ENCODE measurements at places on chromosomes 11 and 22. TPM values are rescaled to one million over a fixed set of nuclear protein-coding genes. Genes with fewer than 3 reads are reported as not detected.

Gene KRTAP5-9
- not detected for total RNA-seq

Gene CTTN
- total RNA-seq, result 9.3 TPM

Gene C11orf71
- total RNA-seq, result 13.2 TPM

Gene CHRM1
- total RNA-seq, result not detected

Gene BLID
- not detected for total RNA-seq

Gene NPTXR
- 0.11 TPM for total RNA-seq

DNA sequence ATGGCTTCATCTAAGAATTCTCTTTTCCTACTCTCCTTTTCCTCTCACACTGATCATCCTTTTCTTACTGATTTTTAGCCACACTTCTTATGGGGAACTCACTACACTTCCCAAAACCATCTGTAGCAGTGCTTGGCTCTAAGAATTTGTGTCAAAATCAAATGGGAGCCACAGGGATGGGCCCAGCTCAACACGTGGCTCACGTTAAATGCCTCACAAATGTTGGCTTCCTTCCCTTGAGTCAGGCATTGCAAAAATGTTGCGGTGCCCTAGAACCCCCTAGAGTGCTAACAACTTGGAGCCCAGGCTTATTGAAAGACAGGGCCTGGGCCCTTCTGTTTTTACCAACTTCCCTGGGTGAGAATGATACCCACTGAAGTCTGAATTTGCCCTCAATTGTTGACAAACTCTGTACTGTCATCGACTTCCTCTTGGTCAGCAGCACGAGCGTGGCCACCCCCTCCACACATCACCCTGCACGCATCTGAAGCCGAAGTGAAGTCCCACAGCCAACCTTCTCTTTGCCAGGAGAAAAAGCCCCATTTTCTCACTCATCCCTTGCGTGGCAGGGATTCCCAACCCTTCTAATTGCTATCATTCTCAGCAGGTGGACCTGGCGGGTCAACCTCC is 69.7 kb downstream of the ELFN2 start:
- no peak for DNase-seq

- no peak for DNase-seq
Observed at GRCh38 chr11:94469416-94469815, 24.2 kb downstream of the MRE11 start.

GRCh38 chr22:29391546-29391945 is 3.2 kb upstream of the AP1B1 start:
- no peak for DNase-seq

- DNase-seq, result no peak
Observed at GRCh38 chr22:41252365-41252764, 11.6 kb upstream of the CHADL start.

GRCh38 chr22:21815958-21816357 is 51.5 kb downstream of the MAPK1 start:
- DNase-seq, result no peak

DNA sequence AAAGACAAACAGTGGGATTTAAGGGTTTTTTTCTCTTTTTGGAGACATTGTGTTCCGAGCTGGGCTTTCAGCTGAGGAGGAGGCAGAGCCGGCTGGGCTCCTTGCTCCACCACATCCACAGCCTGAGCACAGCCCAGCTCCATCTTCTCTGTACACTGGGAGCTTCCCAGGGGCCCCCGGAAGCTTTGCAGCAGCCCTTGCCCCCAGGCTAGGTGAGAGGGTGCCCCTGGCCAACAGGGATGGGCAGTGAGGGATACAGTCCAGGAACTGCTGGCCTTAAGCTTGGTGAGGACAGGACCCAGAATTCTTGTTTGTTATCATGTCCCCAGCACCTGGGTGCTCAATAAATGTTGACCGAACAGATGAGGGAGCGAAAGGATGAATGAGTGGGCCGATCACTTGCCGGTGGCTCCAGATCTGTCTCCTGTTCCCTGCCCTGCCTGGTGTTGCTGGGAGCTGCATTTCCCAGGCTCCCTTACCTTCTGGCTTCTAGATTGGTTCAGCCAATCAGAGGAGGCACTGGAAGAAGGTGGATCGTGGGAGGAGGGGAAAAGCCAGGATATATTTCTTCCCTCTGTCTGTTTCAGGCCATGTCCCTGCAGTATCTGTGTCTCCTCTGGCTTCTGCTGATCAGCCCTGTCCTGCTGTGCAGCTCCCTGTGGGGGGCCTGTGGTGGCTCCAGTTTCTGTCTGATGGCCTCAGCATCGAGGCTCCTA is 26.5 kb upstream of the NECTIN1 start:
- no peak for DNase-seq

DNA sequence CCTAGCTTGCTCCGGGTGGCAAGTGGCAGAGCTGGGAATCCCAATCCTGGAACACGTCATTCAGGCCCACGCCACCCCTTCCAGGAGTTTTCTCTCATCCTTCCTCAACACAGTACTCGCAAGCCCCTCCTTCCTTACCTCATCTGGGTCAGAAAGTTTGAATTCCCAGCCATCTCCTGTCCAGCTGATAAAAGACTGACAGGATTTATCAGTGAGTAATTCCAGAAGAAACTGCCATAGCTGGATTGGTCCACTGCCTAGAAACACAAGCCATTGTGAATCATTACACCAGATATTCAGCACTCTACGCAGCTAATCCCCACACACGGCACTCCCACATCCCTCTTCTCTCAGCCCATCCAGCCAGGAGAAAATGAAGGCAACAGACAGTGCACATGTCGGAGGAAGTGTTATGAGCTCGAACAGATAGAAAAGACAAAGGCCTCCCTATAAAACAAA is 124.0 kb downstream of the ETS1 start:
- DNase-seq, result no peak

- DNase-seq, result no peak
Observed at GRCh38 chr11:6864438-6864837, 1.6 kb downstream of the OR10A2 start.

DNA sequence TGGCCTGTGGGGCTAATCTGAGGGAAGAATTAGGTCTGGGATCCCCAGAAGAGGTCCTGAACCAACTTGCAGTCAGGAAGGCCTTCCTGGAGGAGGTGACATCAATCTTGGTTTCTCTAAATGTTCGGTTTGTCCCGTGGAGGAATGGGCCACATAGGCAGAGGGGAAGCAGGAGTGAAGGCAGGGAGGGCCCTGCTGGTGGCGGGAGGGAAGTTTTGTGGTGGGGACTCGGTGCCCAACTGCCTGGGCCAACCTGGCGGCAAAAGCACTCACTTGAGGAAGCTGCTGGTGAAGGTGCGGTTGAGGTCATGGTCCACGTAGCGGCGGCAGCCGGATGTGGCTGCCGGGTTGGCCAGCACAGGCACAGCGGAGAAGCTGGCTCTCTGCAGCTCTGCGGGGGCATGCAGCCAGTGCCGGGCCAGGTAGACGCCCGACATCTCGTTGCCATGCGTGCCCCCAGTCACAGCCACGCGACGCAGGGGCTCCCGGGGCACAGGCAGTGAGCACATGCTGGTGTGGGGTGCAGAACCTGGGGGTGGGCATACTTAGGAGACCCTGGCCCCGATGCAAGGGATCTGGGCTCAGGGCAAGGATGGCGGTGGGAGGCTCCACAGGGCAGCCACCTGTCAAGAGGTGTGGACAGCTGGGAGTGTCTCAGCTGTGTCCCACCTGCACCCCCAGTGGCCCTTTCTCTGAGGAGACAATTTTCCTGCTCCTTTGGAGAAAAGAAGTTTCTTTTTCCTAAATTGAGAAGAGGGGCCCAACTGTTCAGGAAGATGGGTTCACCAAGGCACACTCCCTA is 3.8 kb downstream of the ACY3 start:
- peak; percentile 94 for DNase-seq
